ENCODE measurements at places on chromosomes 12 and 14. TPM values are rescaled to one million over a fixed set of nuclear protein-coding genes. Genes with fewer than 3 reads are reported as not detected.

DNA sequence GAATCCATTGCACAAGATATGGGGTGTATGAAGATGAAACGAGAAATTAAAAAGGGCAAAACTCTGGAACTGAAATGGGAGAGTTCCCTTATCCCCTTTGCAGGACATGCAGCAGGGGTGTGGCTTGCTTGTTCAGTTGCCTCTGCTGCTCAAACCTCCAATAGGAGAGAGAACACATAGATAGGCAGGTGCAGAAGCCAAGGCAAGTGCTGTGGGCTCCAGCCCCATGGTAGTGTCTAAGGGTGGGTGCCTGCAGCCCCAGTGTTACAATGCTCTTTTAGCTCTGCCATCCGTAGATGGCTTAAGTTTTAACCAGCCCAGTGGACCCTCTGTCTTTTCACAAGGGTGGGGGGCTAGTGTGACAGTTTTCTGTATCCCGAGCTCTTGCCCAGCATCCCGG lies 69.7 kb downstream of the CMAS start:
- no peaks in the 10 kb centered on the region for H3K27me3 ChIP-seq
- no peak overlapping the region for H3K27ac ChIP-seq

The SLC17A8 gene
- total RNA-seq: not detected

The ITPK1 gene
- total RNA-seq: 57.5 TPM

The ZFHX2 gene
- not detected for total RNA-seq

DNA sequence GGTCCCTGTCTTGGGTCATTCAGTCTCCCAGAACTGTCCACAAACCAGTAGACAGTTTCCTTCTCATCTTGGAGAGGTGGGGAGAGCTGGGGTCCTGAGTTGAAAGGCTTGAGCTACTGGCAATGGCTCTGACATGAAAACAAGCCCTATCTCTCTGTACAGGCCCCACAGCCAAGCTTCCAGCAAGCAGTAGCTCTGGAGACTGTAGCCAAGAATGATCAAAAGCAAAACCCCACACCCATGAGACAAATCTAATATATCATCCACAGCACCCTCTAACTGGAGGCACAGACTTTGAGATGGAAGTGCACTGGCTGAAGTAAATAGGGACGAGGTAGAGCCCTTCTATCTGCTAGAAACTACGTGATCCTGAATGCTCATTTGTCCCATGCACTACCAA lies 40.9 kb downstream of the RERG start:
- DNase-seq: no peak
- H3K4me1 ChIP-seq: no peaks in the 10 kb centered on the region
- H3K4me3 ChIP-seq: no peak overlapping the region
- no peaks in the 10 kb centered on the region for H3K27me3 ChIP-seq
- no peak overlapping the region for H3K27ac ChIP-seq

GRCh38 chr12:22121224-22121623 lies 75.2 kb downstream of the CMAS start:
- no peak overlapping the region for H3K27ac ChIP-seq
- no peak for DNase-seq
- H3K27me3 ChIP-seq: no peaks in the 10 kb centered on the region
- no peaks in the 10 kb centered on the region for H3K4me1 ChIP-seq

The RND1 gene
- total RNA-seq: not detected

The TAS2R30 gene
- 1.6 TPM for total RNA-seq

All from SJSA1 (cell line).